ENCODE measurements at places on chromosomes 3 and 15. TPM values are rescaled to one million over a fixed set of nuclear protein-coding genes. Genes with fewer than 3 reads are reported as not detected.

DNA sequence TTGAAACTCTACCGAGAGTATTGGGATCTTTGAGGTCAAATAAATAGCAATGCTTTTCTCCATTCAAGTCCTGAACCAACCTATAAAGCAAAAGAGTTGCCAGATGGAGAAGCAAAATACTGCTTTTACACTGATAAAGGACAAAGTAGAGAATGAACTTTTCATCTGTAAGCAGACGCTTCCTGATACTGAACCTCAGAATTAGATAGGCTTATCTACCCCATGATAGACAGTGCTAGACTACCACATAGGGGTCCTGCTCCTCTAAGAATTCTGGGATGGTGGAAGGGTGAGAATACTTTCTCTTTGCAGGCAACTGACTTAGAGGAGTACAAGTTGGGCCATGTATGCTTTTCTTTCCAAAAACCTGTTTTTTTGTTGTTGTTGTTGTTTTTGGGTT is 9.5 kb downstream of the SAXO2 start:
- H3K36me3 ChIP-seq, result no peaks in the 10 kb centered on the region
- H3K4me3 ChIP-seq, result no peak overlapping the region
- H3K27me3 ChIP-seq, result peaks cover 1% of the 10 kb centered on the region
- no peak for DNase-seq
- no peaks in the 10 kb centered on the region for H3K4me1 ChIP-seq

DNA sequence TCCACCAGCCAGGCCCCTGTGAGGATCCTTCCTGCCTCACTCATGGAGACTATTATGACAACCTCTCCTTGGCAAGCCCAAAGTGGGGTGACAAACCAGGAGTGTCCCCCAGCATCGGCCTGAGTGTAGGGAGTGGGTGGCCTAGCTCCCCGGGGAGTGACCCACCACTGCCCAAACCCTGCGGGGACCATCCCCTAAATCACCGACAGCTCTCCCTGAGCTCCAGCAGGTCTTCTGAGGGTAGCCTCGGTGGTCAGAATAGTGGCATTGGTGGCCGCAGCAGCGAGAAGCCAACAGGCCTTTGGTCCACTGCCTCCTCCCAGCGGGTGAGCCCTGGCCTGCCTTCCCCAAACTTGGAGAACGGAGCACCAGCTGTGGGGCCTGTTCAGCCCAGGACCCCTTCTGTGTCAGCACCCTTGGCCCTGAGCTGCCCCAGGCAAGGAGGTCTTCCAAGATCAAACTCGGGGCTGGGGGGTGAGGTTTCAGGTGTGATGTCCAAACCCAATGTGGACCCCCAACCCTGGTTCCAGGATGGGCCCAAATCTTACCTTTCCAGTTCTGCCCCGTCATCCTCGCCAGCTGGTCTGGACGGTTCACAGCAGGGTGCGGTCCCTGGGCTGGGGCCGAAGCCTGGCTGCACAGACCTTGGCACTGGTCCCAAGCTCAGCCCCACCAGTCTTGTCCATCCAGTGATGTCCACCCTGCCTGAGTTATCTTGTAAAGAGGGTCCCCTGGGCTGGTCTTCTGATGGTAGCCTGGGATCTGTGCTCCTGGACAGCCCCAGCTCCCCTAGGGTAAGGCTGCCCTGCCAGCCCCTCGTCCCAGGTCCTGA is 1.0 kb downstream of the LIMD1 start:
- peak; percentile 28 for DNase-seq
- H3K4me1 ChIP-seq, result peaks cover 31% of the 10 kb centered on the region
- H3K27me3 ChIP-seq, result no peaks in the 10 kb centered on the region
- H3K4me3 ChIP-seq, result peak overlapping the region; percentile 56
- no peak overlapping the region for H3K27ac ChIP-seq

Gene THSD4
- 22.5 TPM for total RNA-seq

Gene KLHL40
- not detected for total RNA-seq
